CD4-positive, alpha-beta T cell (primary cell): ENCODE measurements at places on chromosomes 7 and 10. TPM values are rescaled to one million over a fixed set of nuclear protein-coding genes. Genes with fewer than 3 reads are reported as not detected.

Gene ZNF518A
- total RNA-seq = 7.9 TPM

DNA sequence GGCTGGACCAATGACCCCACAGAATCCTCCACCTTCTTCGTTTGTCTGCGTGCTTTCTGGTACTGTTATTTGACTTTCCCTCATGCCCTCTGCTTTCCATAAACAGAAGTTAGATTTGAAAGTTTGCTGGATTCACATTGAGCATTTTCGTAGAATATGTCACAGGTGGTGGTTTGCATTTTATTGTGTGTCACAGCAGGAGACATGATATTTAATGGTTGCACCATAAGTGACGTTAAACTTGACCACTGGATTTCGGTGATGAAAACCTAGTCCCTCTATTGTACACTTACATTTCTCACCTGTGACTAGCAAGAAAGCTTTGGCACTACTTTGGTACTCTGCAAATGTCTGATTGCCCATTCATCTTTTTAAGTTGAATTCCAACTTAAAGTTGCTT lies 15.2 kb upstream of the MKX start:
- DNase-seq = no peak

DNA sequence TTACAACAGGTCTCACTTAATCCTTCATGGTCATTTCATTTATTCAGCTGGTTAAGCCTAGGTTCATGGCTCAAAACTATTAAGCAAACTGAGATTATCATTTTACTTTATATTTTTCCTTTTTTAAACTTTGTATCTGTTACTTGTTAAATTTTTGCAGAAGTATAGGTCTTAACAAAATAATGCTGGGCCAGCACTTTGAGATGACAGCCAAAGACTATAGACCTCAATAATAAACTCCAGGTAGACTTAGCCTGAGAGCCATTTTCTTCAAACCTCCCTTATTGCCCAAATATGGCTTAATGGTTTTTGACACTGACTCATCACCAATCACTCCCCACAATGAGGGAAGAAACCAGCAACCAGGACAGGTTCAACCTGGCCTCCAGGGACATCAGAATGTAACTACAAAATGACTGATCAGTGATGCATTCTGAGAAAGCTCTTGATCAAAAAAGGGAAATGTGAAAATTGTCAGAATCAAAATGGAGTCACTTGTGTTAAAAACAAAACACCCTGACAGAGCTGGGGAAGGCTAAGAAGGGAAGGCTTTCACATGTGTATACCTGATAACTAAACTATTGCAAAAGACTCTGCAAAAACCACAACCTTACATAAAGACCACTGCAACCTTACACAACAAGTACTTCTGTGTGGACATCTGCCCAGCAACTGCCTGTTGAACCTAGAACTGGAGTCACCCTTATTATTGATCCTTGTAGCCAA lies 2.1 kb upstream of the CCDC126 start:
- no peak for DNase-seq

DNA sequence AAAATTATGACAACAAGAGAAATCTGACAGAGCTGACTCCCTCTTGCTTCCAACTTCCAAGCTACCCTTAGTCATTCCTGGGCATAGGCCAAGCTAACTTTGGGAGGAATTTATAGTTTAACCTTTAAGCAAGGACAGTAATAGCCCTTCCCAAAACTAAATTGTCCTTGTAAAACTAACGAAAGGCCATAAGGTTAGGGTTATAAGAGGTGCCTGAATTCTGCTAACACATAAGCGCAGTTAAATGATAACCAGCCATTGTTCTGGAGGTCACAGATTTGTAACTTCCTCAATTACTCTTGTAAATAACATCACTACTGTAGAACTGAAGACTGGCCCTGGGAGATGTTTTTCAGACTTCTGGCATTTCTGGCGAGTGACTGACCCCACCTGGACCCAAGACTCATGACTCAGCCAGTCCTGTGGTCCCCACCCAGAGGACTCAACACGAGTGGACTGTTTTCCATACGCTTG lies 481.2 kb downstream of the KCNMA1 start:
- no peak for DNase-seq

Gene CCL24
- total RNA-seq = not detected

DNA sequence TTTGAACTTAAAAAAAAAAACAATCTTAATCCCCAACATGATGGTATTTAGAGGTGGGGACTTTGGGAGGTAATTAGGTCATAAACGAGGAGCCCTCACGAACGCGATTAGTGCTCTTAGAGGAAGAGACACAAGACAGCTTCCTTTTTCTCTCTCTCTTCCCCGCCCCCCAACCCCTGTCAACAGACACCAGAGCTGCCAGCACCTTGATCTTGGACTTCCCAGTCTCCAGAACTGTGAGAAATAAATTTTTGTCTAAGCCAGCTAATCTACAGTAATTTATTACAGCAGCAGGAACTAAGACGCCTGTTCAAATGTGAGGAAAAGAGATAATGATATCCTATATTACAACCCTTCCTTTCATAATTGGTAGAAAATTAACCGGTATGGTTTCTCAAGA lies 40.1 kb downstream of the RELN start:
- no peak for DNase-seq

GRCh38 chr7:155377838-155378579 lies 79.9 kb upstream of the EN2 start:
- no peak for DNase-seq

- no peak for DNase-seq
Measured at GRCh38 chr10:32489158-32489557, 43.2 kb downstream of the CCDC7 start.

- peak; percentile 64 for DNase-seq
Measured at GRCh38 chr7:2510909-2511768, 8.4 kb upstream of the LFNG start.
